ENCODE measurements at places on chromosomes 12 and 14.

DNA sequence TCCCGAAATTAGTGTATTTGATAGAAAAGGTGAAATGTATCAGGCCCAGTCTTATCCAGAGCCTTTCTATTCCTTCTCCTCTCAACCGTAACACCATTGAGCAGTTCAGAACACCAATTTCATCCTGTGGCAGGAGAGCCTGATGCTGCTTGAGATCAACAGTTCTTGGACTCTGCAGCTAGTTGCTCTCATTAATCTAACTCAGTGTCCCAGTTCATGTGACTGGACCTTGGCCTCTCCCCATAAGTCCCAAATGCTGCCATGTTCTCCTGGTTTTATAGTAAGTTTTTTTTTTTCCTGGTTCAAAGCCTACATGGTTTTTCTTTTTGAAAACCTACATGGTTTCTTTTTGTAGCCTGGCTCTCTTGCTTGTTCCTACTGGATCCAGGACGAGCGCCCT is 293.9 kb downstream of the ITPR2 start:
- no peak for DNase-seq

DNA sequence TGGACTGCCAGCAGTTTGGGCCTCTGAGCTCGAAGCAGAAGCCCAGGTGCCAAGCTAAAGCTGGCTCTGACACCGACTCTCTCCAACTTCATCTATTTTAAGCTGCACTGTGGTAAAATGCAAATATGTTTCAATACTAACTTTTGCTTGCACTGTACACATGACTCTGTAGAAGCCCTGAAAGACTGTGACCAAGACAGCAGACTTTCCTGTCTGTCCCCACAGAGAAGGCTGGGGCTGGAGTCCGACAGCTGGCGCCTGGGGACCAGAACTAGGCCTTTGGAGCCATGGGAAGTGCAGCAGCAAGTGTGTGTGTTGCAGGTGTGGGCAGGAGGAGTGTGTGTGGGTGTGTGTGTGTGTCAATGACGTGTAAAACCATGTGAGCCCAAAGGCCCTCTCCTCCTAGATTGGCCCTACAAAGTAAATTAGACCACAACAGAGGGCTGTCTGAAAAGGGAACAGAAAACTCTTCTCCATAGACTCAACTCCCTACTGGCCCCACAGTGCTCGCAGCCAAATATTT is 16.4 kb upstream of the RAB35 start:
- no peak for DNase-seq

GRCh38 chr12:116832353-116832752 is 48.9 kb downstream of the HRK start:
- DNase-seq = no peak

DNA sequence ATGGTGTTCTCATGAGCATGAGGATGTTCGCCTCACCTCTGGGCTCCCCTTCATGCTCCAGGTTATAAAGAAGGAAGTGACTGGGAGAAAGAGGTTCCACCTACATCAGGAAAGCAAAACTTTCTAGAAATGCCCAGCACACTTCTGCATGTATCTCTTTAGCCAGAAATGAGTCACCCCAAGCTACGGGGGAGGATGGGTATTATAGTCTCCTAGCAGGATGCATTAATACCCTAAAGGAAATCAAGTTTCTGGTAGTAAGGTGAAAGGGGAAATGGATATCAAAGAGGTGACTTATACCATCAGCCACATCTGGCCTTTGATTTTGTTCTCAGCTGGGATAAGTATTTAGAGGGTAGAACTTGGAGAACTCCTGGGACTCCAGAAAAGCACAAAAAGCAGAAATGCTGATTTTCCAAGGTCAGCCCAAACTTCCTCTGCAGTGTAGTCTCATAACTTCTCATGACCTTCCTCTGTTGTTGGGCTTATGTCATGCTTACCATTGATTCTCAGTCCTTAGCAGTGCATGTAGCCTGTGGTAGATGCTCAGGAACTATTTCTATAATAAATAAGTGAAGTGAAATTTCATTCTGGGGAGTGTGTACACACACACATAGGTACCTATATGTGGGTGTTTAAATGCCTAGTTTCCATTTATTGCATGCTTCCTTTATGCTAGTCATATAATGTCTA is 209.4 kb upstream of the CRY1 start:
- DNase-seq = no peak

GRCh38 chr14:93375673-93376156 is 28.7 kb downstream of the COX8C start:
- no peak for DNase-seq

DNA sequence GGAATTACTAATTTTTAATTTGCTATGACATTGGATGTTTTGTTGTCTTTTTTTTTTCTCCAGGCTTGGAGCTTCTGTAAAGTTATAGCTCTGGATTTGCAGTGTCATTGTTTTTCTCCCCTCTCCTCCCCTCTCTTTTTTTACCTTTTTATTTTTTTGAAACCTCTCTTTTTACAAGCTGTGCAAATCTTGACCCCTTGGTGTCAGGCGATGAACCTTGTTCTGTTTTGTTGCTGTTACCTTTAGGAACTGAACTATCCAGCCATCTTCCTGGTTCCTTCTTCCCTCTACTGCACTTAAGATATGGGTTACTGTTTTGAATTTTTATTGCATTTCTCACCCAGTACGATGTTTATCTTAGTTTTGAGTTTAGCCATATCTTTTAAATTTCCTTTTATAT is 13.7 kb downstream of the KTN1 start:
- no peak for DNase-seq

DNA sequence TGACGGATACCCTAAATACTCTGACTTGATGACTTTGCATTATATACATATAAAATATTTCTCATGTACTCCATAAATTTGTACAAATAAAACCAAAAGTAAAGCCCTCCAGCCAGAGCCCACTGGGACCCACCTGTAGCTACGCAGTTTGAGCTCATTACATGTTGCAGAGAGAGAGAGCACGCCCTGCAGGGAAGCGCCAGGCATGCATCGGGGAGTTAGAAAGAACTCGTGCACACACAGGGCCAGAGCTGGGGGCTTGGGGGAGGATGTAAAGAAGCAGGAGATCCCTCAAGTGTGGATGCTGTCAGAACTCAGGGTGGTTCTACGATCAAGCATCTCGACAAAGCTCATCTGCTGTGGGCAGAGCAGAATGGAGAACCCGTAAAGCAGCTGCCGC is 178.5 kb upstream of the RTL1 start:
- DNase-seq = no peak

DNA sequence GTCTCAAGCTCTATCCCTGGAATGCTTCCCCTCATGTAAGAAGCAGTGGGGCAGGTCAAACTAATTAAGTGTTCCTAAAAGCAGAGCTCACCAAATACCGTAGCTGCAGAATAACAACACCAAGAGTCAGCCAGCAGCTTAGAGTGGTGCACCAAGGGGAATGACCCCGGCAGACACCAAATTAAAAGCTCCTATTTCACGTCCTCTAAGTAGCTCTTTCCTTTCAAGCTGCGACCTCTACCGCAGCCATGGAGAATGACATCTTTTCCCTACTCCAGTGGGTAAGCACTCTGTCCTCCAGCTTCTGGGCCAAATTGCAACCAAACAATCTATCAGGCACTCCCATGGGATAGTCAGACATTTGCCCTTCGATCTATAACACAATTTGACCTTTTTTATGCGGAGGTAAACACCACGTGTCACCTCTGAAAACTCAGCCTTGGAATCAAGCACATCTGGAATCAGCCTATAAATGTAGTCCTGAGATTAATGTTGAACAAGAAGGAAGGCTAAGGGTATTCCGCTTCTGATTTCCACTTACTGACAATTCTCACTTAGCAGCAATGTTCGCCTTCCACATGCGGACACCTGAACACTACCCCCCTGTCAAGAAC is 67.6 kb upstream of the CDKN3 start:
- DNase-seq = no peak

- no peak for DNase-seq
Observed at GRCh38 chr12:93279565-93280412, 97.9 kb upstream of the NUDT4 start.

DNA sequence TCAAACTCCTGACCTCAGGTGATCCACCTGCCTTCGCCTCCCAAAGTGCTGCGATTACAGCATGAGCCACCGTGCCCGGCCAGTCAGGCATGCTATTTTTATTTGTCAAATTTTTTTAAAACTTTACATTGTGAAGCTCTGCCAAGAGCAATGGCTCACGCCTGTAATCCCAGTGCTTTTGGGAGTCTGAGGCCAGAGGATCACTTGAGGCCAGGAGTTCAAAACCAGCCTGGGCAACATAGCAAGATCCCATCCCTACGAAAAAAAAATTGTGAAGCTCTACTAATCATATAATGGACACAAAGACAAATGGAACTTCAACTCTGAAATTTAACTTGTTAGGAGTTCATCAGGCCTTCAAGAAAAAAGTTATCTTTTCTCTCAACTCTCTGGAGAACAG is 1.9 kb downstream of the R3HDM2 start:
- no peak for DNase-seq

- no peak for DNase-seq
Observed at GRCh38 chr14:72753044-72753710, 140.7 kb downstream of the DPF3 start.

GRCh38 chr12:59668674-59669073 is 72.8 kb downstream of the SLC16A7 start:
- DNase-seq = no peak
